ENCODE measurements at places on chromosomes 11 and 22. TPM values are rescaled to one million over a fixed set of nuclear protein-coding genes. Genes with fewer than 3 reads are reported as not detected.
A peak's percentile ranks its signal among the peaks of the same experiment; 100 is the strongest.

Gene CECR2
- total RNA-seq = 0.60 TPM

GRCh38 chr11:46895821-46896220 lies 22.5 kb downstream of the LRP4 start:
- no peaks in the 10 kb centered on the region for H3K36me3 ChIP-seq
- DNase-seq = peak; percentile 20
- no peak overlapping the region for H3K27ac ChIP-seq
- H3K27me3 ChIP-seq = no peaks in the 10 kb centered on the region
- no peak overlapping the region for H3K4me3 ChIP-seq

GRCh38 chr22:36334821-36335603 lies 52.8 kb downstream of the MYH9 start:
- no peaks in the 10 kb centered on the region for H3K36me3 ChIP-seq
- H3K4me1 ChIP-seq = peaks cover 82% of the 10 kb centered on the region
- H3K27ac ChIP-seq = peak overlapping the region; percentile 98
- no peaks in the 10 kb centered on the region for H3K27me3 ChIP-seq
- H3K4me3 ChIP-seq = no peak overlapping the region
- DNase-seq = no peak

- DNase-seq = no peak
- H3K27ac ChIP-seq = no peak overlapping the region
- no peaks in the 10 kb centered on the region for H3K27me3 ChIP-seq
Measured at GRCh38 chr11:130873761-130874160, 42.5 kb downstream of the SNX19 start.

DNA sequence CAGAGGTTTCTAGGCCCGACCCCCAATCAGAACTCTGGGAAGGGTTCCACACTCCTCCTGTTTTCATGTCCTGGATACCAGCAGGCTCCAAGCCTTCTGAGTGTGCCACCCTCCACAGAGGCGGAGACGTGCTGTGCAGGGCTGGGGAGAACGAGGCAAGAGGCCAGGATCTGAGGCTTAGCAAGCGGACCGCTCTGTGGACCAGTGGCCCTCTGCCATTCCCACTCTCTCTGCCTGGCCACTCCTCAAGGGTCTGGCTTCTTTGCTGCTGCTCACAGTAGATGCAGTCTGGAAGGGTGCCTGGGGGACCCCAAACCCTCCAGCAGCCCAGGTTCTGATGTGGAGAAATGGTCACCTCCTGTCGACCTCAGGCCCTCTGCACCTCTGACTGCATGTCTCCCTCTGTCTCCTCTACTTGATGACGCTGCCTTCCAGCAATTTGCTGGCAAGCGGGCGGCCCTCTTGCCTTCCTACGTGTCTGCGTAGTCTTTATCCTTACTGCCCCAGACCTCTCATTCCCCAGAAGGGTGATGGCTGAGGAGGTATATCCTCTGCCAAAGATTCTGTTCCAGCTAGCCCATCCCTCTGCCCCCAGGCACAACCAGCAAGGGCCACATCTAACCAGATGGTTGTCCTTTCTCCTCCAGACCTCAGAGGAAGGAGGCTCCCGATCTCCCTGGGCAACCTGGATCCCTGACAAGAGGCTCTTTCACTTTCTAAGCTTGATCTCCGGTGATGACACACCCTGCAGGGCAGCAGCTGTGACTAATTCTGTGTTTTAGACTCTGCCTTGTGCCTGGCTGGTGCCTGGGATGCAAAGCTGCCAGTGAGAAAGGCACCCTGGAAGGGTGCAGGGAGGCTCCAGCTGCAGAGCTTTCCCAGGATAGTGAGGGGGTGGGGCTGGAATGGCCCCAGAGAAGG lies 87.3 kb downstream of the NAT10 start:
- no peaks in the 10 kb centered on the region for H3K27me3 ChIP-seq
- peak; percentile 28 for DNase-seq
- H3K4me1 ChIP-seq = no peaks in the 10 kb centered on the region
- no peak overlapping the region for H3K4me3 ChIP-seq

DNA sequence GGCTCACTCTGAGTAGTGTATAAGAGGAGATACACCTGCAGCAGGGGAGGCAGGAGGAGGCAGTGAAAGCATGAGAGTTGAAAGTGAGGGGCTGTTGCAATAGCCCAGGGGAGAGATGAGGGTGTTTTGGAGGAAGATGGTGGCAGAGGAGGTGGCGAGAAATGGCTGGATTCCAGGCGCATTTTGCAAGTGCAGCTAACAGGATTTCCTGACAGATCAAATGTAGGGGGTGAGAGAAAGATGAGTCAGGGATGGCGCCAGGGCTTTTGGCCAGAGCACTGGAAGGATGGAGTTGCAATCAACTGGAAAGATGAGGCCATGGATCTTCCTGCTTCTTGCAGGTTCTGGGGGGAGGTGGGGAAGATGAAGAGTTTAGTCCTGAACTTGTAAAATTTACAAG lies 16.8 kb upstream of the TSPAN18 start:
- no peaks in the 10 kb centered on the region for H3K4me1 ChIP-seq
- no peaks in the 10 kb centered on the region for H3K36me3 ChIP-seq
- no peaks in the 10 kb centered on the region for H3K27me3 ChIP-seq

GRCh38 chr22:37263966-37264887 lies 18.1 kb upstream of the CYTH4 start:
- no peaks in the 10 kb centered on the region for H3K4me1 ChIP-seq
- no peak overlapping the region for H3K4me3 ChIP-seq
- no peak overlapping the region for H3K27ac ChIP-seq
- peaks cover 36% of the 10 kb centered on the region for H3K27me3 ChIP-seq

Gene UCP2
- total RNA-seq = 57.6 TPM

Gene FAU
- total RNA-seq = 986 TPM

- H3K36me3 ChIP-seq = no peaks in the 10 kb centered on the region
- H3K27me3 ChIP-seq = no peaks in the 10 kb centered on the region
Measured at GRCh38 chr22:39134366-39135091, 18.0 kb downstream of the CBX7 start.

DNA sequence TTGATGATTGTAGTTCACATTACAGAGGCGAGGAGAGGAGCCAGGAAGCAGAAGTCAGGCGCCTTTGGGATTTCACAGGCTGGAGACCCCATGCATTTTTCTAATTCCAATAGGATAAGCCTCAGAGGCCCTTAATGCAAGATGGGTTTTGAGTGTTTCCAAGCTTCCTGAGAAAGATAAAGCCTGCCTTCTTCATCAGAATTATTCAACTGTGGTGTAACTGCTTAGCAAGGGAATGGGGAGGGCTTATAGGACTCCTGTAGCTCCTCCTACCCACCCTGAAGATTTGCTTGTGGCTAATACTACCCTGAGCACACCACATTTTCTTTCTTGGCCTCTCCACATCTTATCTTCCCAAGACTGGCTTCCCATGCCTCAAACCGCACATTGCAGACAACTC lies 151.1 kb upstream of the ISX start:
- H3K36me3 ChIP-seq = no peaks in the 10 kb centered on the region
- H3K27ac ChIP-seq = no peak overlapping the region
- H3K4me3 ChIP-seq = no peak overlapping the region
- H3K4me1 ChIP-seq = no peaks in the 10 kb centered on the region
- H3K27me3 ChIP-seq = peaks cover 4% of the 10 kb centered on the region

- H3K27me3 ChIP-seq = peaks cover 22% of the 10 kb centered on the region
- DNase-seq = peak; percentile 34
- no peaks in the 10 kb centered on the region for H3K36me3 ChIP-seq
- H3K27ac ChIP-seq = no peak overlapping the region
- H3K4me1 ChIP-seq = no peaks in the 10 kb centered on the region
Measured at GRCh38 chr22:43867839-43868635, 5.7 kb upstream of the SULT4A1 start.

Gene PDGFB
- 7.5 TPM for total RNA-seq

DNA sequence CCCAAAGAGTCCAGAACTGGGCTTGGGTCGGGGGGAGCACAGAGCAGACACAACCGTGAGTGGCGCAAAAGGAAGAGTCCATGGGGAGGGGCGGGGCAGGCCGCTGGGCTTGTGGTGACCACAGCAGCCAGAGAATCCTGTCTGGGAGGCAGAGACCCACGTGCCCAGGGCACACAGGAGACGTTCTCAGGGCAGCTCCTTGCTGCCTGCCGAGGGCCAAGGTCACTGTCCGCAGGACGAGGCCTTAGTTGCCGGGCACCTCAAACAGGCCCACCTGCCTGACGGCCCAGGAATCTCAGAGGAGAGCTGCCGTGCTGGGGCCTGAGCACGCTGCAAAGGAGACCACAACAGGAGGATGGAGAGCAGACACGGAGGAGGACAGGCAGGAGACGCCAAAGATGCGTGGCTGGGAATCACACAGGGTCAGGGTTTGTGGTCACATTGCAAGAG lies 87.8 kb downstream of the MYEOV start:
- no peak overlapping the region for H3K4me3 ChIP-seq
- H3K27ac ChIP-seq = no peak overlapping the region
- no peaks in the 10 kb centered on the region for H3K36me3 ChIP-seq
- H3K27me3 ChIP-seq = no peaks in the 10 kb centered on the region

GRCh38 chr11:36196411-36196998 lies 92.7 kb downstream of the COMMD9 start:
- no peak for DNase-seq
- no peaks in the 10 kb centered on the region for H3K4me1 ChIP-seq
- no peak overlapping the region for H3K4me3 ChIP-seq
- H3K27ac ChIP-seq = no peak overlapping the region

Gene SLC15A3
- total RNA-seq = 18.9 TPM

DNA sequence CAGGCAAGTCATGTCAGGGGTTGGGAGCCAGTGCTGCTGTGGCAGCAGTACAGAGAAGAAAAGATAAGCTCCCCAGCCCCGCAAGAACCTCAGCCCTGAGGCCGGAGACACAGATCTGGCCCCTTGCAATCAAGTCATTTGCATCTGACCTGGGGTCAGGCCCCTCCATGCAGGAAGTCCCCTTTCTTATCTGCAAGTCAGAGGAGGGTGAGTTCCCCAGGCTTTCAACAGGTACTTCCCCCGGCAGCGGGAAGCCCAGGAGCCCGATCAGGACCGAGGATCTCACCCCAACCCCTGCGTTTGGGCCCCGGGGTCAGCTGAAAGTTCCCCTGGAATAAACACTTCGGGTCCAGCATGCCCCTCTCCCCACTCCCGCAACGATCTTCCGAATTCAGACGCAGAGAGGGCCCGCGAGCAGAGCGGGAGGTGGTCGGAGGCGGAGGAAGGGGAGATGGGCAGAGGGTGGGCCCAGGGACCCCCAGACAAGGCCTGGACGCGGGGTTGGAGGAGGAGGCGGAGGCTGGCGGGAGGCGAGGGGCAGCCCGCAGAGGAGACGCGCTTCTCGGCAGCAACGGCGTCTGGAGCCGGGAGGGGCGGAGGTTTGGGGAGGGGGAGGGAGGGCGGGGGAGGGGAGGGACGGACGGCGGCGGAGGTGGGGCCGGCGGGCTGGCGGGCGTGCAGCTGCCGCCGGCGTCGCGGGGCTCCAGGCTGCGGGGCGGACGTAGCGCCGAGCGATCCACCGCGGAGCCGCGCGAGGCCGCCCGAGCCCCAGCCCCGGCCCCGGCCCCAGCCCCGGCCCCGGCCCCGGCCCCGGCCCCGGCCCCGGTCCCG lies at the start of gene TSPAN18:
TSS of gene TSPAN18 (plus strand) at position 680 of the 831 bp plus-strand sequence. CDS start 179,455 bp downstream, outside the sequence.
- peak within 1 kb of the TSS; percentile 89 for H3K27ac ChIP-seq
- H3K4me1 ChIP-seq = peaks cover 5% of the 10 kb centered on the region
- H3K36me3 ChIP-seq = no peaks in the 10 kb centered on the region
- no peak for DNase-seq
- H3K4me3 ChIP-seq = peak within 1 kb of the TSS; percentile 56
- H3K27me3 ChIP-seq = peaks cover 53% of the 10 kb centered on the region

- no peak overlapping the region for H3K4me3 ChIP-seq
- DNase-seq = no peak
- H3K4me1 ChIP-seq = no peaks in the 10 kb centered on the region
- no peaks in the 10 kb centered on the region for H3K36me3 ChIP-seq
- no peak overlapping the region for H3K27ac ChIP-seq
Measured at GRCh38 chr22:39721206-39722031, 150.9 kb downstream of the CACNA1I start.

- H3K27me3 ChIP-seq = no peaks in the 10 kb centered on the region
- H3K4me1 ChIP-seq = peaks cover 15% of the 10 kb centered on the region
Measured at GRCh38 chr11:112613051-112613972, 347.9 kb upstream of the NCAM1 start.

GRCh38 chr11:1834062-1834610 lies 654 bp upstream of the SYT8 start:
- peaks cover 6% of the 10 kb centered on the region for H3K27me3 ChIP-seq
- H3K36me3 ChIP-seq = no peaks in the 10 kb centered on the region
- peaks cover 50% of the 10 kb centered on the region for H3K4me1 ChIP-seq
- H3K4me3 ChIP-seq = no peak overlapping the region

- no peak overlapping the region for H3K27ac ChIP-seq
- no peak overlapping the region for H3K4me3 ChIP-seq
- no peaks in the 10 kb centered on the region for H3K27me3 ChIP-seq
- no peak for DNase-seq
- H3K36me3 ChIP-seq = no peaks in the 10 kb centered on the region
- H3K4me1 ChIP-seq = no peaks in the 10 kb centered on the region
Measured at GRCh38 chr11:28457481-28458065, 349.4 kb downstream of the METTL15 start.

GRCh38 chr11:35146074-35146521 lies 7.1 kb downstream of the CD44 start:
- peak; percentile 50 for DNase-seq
- H3K36me3 ChIP-seq = no peaks in the 10 kb centered on the region
- no peaks in the 10 kb centered on the region for H3K27me3 ChIP-seq
- peak overlapping the region; percentile 85 for H3K27ac ChIP-seq
- peaks cover 71% of the 10 kb centered on the region for H3K4me1 ChIP-seq
- no peak overlapping the region for H3K4me3 ChIP-seq

GRCh38 chr11:28384418-28384817 lies 276.2 kb downstream of the METTL15 start:
- H3K27ac ChIP-seq = no peak overlapping the region
- no peak for DNase-seq
- H3K27me3 ChIP-seq = no peaks in the 10 kb centered on the region

Gene CBL
- total RNA-seq = 6.8 TPM

DNA sequence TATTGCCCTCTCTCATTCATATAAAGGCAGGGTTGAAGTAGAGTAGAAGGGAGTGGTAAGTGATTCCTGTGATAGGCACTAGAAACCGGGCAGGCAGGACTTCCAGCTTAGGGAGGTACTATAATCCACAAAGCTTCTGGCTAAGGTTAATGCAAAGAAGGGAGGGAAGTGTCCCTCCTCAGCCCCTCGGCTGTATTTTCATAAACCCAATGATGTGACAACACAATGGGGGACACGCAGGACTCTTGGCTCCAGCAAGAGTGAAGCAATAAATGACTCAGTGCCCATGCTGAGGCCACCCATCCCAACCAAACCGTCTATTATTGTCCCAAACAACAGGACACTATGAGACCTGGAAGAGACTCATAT lies 90.7 kb downstream of the ETS1 start:
- H3K4me1 ChIP-seq = peaks cover 51% of the 10 kb centered on the region
- no peak for DNase-seq
- H3K27me3 ChIP-seq = no peaks in the 10 kb centered on the region
- no peak overlapping the region for H3K4me3 ChIP-seq

DNA sequence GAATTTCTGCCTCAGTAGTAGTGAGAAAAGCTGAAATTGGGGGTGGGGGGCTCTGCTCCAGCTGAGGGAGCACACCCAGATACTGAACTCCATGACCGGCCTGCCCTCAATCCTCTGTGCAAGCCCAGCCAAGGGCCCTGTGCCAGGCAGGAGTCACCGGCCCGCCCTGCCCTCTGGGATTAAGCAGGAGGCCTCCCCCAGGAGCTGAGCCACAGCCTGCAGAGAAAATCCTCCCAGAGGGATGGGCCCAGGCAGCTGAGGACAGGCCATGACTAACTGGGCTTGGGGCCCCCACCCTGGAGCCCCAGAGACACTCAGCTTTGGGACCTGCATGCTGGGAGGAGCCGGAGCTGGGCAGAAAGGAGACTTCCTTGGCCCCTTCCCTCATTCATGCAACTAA lies 48.8 kb downstream of the MN1 start:
- H3K36me3 ChIP-seq = no peaks in the 10 kb centered on the region
- H3K4me3 ChIP-seq = no peak overlapping the region
- no peaks in the 10 kb centered on the region for H3K27me3 ChIP-seq
- no peaks in the 10 kb centered on the region for H3K4me1 ChIP-seq

Gene FXYD6
- total RNA-seq = 55.4 TPM

All from transverse colon (tissue), 4 donors.